Activated effector memory CD4-positive, alpha-beta T cell treated with anti-CD3 and anti-CD28 coated beads, Interleukin-2, amount 50 U/mL, for 16 hours (primary cell): ENCODE measurements at places on chromosomes 6 and 20.

- DNase-seq, result no peak
Measured at GRCh38 chr6:142627474-142627873, 317.5 kb downstream of the HIVEP2 start.

DNA sequence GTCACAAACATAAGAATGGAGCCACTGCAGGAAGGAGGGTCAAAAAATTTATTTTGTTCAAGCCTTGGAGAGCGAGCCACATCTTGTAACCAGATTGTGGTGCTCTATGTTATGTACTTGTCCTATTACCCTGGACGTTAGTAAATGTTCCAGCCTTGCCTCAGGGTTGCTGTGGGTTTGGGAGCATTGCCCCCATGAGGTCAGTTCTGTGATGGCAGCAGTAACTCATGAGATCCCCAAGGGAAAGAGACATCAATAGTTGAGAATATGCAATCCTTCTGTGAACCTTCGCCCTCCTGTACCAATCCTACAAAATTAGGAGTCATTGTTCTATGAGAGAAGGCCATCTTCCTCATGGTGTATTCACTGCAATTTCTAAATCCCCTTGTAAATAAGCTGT is 16.4 kb upstream of the CFAP206 start:
- no peak for DNase-seq

DNA sequence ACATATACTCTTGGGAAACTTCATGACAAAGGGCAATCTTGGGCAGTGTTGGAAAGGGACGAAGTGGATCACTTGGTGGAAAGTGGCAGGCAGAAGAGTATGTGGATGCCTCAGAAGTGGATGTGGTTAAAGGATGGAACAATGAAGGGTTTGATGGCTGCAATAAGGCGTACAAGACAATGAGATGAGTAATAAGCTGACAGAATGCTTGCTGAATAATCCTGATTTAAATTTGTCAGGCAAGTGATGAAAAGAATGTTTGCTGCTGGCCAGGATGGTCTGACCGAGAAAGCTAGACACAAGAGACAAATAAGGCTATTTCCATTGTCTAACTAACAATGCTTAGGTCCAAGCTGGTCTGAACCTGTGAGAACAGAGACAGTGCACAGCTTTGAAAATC is 61.6 kb upstream of the CEP85L start:
- DNase-seq, result no peak

- no peak for DNase-seq
Measured at GRCh38 chr20:10603971-10604864, 69.6 kb downstream of the JAG1 start.

GRCh38 chr20:3046677-3047462 is 1.0 kb downstream of the MRPS26 start:
- no peak for DNase-seq

DNA sequence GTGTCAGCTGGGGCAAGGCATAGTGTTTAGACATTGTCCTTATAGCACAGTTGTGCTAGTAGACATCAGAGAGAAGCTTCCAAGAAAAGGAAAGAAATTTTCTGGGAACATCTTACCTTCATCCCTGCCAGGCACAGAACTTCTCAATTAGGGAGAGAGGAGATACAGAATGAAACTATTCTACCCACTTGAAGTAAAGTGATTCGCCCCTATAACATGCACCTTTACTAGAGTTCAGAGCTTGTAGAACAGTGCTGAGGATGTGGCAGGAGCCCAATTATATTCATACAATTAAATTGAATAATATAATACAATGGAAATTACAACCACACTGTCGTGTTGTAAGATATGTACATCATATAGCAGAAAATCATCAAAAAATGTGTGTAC is 1063.9 kb upstream of the CITED2 start:
- no peak for DNase-seq

- no peak for DNase-seq
Measured at GRCh38 chr20:39961637-39962244, 727.3 kb downstream of the MAFB start.

GRCh38 chr20:13341737-13342393 is 120.8 kb downstream of the ISM1 start:
- DNase-seq, result no peak

DNA sequence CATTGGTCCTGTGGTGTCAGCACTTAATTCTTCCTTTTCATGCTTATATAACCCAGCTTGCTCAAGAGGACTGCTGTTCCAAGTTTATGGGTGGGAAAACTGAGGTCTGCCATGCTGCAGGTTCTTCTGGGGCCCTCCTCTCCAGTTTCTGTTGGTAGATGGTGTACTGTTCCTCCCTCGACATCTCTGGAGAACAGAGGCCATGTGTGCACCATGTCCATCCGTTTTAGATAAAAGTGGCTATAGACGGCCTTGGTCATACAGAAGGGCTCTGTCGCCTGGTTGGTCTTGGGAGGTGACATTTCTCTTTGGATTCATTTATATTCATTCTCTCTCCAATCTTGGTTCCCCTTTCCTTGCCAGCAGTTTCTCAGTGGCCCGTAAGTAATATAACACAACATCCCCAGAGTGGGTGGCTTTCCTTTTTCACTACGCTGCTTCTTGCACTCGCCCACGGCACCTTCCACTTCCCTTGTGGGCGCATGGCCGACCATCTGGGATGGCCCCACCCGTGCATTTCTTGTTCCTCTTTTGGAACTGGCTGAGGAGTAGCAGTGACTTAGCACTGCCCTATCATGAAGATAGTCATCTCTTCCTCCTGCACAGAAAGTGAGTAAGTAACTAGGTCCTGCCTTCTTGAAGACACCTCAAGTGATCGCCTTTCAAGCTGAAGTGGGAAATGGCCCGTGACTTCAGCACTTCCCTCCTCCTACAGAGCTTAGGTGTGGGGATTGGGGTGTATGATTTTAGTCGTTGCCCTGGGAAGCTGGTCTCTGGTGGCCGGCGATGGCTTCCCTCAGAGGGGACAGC is 94.2 kb downstream of the RREB1 start:
- no peak for DNase-seq

DNA sequence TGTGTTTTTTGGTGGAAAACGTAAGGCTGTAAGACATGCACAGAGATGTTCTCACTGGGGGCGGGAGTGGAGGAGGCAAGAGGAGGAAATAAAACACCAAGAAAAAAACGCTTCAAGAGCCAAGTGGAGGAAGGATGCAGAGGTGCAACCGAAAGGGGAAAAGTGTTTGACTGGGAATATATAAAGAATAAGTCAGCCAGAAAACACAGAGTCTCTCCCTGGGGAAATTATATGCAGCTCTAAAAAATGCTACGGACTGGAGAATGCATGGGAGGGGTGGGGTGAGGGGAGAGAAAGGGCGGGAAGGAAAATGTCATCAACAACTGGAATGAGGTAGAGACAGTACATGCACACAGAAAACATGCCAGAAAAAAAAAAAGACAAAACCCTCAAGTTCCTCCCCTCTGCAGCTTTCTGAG is 133.5 kb downstream of the SCML4 start:
- DNase-seq, result no peak
